ENCODE measurements at places on chromosomes 5 and 9.

- no peak for ATAC-seq
These were observed 193.4 kb downstream of the FBXL7 start for GRCh38 chr5:15693382-15693728.

DNA sequence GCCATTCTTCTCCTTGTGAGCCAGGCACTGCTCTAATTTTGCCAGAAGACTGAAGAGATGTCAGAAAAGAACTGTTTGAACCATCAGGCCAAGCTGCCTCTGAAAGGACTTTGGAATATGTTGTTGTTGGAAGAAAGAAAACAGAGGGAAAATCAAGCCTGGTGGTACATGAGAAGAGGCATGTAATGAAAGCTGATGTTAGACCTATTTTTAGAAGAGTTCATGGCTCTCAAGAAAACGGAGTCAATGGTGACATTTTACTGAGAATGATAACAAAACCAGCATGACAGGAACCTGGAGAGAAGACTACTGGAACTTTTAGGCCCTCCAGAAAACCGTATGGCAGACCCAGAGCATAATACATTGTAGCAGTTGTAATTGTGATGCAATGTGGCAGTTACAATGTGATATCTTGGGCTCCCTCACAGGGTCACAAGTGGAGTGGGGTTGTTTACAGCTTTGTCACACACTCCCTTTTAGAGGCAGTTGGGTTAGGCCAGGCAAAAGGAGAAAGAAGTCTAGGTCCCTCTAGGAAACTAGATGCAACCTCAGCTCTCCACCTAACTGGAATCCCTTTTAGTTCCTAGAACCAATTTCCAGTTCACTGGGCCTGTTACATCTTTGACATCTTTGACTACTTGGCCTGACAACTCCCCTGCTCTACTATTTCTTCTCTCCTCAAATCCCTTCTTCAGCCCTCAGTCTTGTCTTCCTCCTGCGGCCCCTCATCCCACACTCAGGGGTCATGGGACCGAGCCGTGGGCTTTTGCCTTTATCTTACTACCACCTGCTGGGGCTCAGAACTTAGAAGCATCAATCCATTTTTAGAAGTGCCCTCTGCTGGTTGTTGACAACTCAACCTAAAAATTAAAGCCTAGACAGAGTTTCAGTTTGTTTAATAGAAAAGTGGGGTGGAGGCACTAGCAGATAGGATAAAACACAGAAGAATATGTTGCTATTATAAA, 61.2 kb upstream of the JAK2 start:
- no peak for ATAC-seq

- ATAC-seq = no peak
These were observed 233.6 kb downstream of the ACTL7B start for GRCh38 chr9:108621991-108622855.

- ATAC-seq = peak; percentile 60
These were observed 43.6 kb downstream of the JADE2 start for GRCh38 chr5:134568761-134569695.

- ATAC-seq = no peak
These were observed 28.0 kb upstream of the SIL1 start for GRCh38 chr5:139226131-139226530.

DNA sequence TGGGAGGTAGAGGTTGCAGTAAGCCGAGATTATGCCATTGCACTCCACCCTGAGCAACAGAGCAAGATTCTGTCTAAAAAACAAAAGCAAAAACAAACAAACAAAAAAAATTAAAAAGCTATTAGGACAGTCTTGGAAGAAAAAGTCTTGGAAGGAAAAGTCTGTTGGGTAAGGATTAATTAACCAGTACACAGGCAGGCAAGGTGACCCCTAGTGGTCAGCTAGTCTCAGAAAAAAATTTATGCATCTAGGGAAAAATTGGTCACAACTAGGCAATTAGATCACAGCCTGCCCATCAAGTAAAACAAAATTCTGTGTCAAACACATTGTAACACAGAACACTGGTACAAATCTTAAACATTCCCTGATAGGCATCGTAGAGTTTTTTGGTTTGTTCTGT, 6.7 kb upstream of the ANKRD18B start:
- no peak for ATAC-seq

- ATAC-seq = no peak
These were observed 31.8 kb upstream of the CKS2 start for GRCh38 chr9:89278997-89279739.

DNA sequence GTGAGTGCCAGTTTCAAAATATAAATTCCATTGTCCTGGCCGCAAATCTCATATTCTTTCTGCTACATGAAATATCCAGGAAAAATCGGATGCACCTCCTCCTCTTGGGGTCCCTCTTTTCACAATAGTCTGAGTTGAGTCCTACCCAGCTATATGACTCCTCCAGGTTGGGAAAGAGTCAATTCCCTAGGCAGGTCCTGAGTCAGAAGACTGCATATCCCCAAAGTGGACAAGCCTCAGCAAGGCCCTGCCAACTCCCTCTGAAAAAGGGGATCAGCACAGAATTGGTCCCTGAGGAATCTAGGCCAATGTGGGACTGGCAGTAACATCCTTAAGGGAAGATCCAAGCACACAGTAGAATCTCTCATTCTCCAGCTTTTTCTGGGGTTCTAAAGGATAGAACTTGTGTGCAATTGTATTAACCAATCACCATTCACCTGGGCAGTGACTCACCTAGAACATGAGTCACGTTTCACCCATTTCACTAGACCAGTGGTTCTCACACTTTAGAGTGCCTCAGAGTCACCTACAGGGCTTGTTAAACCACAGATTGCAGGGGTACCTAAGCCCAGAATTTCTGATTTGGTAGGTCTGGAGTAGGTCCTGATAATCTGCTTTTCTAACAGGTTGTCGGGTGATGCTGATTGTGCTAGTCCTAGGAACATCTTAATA, 44.7 kb upstream of the TMEM215 start:
- no peak for ATAC-seq

DNA sequence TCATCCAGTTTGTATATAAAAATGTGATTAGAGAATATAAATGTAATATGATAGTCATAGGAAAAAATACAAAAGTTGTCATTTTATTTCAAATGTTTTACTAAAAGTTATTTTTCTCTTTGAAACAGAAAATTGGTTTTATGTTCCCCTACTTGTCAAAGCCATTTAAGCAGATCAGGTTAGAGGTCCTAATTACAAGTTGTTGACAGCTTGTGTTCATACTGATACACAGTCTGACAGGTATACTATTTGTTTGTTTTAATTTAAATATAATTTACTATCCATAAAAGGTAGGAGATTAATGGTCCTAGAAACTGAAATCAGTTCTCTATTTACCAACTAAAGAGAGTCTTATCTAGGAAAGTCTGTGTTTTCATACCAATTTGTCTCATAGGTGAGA, 250.4 kb upstream of the TMEM161B start:
- no peak for ATAC-seq

DNA sequence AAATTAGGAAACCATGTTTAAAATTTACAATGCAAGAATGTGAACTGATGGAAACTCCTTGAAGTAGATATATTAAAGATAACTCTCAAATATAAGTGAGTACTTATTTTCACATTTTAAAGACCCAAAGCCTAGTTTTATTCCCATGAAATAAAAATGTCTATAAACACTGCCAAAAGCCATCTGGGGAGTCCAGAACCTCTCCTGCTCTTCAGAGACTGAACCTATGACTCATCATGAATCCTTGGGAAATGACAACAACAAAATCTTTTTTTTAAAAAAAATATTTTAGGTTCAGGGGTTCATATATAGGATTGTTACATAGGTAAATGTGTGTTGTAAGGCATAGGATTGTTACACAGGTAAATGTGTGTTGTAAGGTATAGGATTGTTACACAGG, 33.8 kb upstream of the FYB1 start:
- ATAC-seq = no peak

DNA sequence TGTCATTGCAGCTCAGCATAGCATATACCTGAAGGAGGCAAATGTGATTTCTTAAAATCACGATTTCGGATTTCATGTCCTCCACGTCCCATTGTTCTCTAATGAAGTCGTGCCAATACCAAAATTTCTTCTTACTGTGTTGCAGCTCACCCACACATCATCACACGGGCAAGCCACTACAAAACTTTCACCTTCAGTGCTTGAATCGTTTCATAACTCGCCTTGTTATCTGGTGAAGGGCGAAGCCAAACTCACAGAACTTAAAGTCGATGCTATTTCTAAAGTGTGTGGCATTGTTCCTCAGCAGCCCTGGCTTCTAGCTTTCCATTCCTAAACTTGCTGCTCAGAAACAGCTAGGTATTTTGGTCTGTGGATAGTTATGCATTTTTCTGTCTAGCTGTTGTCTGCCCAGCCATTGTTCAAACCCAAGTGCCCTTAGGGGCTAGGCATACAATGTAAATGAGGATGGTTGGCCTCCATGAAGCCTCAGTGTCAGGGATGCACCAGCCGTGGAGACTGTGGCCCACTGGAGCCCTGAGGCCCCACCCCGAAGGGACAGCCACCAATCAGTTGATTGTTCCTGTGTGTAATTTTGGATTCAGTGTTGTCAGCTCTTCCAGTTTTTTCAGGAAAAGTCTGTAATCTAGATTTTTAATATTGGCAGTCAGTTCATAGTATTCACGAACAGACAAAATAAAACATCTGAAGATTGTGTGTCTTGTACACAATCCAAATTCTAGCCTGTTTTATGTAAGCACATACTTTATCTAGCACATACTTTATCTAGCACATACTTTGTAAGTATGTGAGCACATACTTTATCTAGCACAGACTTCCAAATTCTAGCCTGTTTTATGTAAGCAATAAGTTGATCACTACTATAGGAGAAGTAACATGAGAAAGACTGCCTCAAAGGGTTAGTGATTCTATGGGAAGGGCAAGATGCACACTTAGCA, 112.8 kb downstream of the DAPK1 start:
- ATAC-seq = no peak

- no peak for ATAC-seq
These were observed 224.9 kb downstream of the EBF1 start for GRCh38 chr5:158874792-158875191.

DNA sequence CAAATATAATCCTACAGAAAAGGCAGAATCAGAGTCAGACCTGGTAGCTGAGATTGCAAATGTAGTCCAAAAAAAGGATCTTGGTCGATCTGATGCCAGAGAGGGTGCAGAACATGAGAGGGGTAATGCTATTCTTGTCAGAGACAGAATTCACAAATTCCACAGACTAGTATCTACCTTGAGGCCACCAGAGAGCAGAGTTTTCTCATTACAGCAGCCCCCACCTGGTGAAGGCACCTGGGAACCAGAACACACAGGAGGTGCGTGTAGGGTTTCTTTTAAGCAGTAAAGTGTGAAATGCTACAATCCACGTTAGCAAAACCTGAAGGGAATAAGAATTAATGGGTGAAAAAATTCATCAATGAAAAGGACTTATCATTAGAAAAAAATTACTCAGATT, 145.8 kb downstream of the GIN1 start:
- no peak for ATAC-seq

DNA sequence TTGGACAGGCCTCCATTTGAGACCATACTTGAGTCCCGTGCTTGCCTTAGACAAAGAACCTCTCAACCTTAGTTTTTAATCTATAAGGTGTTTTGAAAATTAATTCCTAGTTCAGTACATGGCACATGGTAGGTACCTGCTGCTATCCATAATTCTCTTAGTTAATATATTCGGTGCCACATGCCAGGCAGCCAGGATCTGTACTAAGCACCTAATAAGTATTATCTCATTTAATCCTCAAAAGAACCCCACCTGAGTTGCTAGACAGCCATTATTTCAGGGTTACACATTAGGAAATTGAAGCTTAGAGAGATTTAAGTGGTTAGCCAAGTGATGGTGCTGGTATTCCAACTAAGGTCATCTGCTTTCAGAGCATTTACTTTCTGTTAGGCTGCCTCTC, 29.9 kb downstream of the NSD1 start:
- no peak for ATAC-seq

DNA sequence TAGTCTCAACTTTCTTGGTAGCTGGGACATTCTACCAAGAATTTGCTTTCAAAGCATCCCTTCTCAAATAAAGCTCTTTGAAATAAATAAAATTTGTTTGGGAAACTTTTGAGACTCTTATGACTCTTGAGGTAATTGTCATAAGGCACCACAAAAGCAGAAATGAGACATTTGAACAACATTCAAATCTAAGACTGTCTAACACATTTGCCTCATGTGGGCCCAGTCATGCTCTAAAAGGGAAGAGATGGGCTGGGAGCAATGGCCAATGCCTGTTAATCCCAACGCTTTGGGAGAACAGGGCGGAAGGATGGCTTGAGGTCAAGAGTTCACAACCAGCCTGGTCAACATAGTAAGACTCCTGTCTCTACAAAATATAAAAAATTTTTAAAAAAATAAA, 26.4 kb downstream of the SLC31A2 start:
- ATAC-seq = no peak

DNA sequence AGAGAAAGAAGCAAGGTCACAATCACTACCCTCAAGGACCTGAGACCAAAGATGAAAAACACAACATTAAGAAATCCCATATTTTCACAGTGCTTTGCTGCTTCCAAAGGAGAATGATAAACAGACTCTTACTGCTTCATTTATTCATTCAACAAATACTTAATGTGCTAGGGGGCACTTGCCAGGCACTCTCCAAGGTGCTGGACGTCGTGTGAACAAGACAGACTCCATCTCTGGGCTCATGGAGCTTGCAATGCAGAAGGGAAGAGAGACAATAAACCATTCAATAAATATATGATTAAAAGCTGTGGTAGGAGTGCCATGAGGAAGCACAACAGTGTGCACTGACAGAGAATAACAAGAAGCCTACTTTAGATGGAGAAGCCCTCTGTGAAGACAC, 327.7 kb downstream of the CDK5RAP2 start:
- no peak for ATAC-seq

- no peak for ATAC-seq
These were observed 171.9 kb downstream of the ZNF462 start for GRCh38 chr9:107034831-107035230.

DNA sequence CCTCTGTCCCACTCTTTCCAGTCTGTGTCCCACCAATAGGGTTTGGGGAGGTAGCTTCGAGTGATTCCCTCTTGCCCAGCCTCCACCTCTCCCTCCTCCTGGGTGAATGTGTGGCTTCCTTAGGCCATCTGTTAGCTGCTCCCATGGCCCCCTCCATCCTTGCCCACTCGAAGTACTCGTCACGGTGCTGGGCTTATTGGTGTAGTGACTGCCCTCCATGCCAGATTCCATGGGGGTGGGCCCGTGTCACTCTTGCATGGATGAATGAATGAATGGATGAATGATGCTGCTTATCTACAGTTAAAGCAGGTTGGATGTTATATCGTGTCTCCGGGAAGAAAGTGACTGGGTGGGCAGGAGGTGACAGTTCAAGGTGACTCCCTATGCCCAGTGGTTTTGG, 19.1 kb downstream of the HMCN2 start:
- ATAC-seq = no peak

GRCh38 chr5:66174338-66174737, 30.2 kb downstream of the SREK1 start:
- ATAC-seq = no peak

GRCh38 chr5:68304421-68305052, 89.0 kb downstream of the PIK3R1 start:
- no peak for ATAC-seq

GRCh38 chr9:35570709-35571504, 34.2 kb upstream of the TESK1 start:
- ATAC-seq = no peak

GRCh38 chr5:407051-407450, 35.9 kb upstream of the EXOC3 start:
- no peak for ATAC-seq
